ENCODE measurements at places on chromosomes 11 and 22.

GRCh38 chr11:30392221-30392784 lies 69.4 kb downstream of the ARL14EP start:
- no peak for DNase-seq

DNA sequence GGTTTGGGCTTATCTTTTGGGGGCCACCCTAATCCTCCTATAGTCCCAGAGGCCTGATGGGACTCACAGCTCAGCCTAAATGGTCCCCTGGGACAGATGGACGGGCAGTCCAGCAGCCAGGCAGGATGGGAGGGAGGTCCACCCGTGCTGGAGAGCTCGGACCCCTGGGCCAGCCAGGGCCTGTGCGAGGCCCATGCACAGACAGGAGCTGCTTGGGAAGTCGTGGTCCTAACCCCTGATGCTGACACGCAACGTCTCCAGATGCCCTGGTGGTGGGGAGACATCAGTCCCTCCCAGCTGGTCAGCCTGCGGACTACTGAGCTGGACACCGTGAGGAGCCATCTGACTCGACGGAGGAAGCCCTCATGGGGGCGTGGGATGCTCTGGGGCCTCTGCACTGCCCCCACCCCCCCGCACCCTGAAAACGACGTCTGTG lies 31.2 kb upstream of the MUC5AC start:
- DNase-seq: no peak

- no peak for DNase-seq
Observed at GRCh38 chr22:27879923-27880322, 39.1 kb downstream of the PITPNB start.

GRCh38 chr11:132910011-132910760 lies 622.1 kb downstream of the OPCML start:
- DNase-seq: no peak

DNA sequence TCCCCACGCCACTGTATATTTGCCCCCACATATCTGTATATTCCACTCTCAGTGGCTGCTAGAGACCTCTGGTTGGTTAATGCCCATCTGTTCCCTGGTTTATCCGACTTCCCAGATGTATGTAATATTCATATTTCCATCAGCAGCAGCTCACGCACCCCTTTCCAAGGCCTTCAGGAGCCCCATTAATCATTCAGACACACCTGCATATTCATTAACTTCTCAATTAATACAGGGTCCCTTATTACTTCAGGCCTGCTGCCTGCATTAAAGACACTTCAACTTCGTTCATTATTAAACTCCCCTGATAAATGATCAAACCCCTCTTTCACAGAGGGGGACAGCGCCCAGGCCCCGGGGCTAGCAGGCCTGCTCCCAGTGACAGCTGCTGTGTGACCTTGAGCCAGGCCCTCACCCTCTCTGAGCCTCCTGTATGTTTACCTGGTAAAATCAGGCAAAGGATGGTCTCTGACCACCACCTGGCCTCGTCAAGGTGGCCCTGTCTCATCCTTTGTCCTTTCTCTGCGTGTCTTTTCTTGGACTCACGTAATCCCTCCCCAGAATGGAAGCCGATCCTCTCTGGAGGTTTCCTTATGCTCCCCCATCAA lies 34.5 kb downstream of the ELFN2 start:
- DNase-seq: no peak

DNA sequence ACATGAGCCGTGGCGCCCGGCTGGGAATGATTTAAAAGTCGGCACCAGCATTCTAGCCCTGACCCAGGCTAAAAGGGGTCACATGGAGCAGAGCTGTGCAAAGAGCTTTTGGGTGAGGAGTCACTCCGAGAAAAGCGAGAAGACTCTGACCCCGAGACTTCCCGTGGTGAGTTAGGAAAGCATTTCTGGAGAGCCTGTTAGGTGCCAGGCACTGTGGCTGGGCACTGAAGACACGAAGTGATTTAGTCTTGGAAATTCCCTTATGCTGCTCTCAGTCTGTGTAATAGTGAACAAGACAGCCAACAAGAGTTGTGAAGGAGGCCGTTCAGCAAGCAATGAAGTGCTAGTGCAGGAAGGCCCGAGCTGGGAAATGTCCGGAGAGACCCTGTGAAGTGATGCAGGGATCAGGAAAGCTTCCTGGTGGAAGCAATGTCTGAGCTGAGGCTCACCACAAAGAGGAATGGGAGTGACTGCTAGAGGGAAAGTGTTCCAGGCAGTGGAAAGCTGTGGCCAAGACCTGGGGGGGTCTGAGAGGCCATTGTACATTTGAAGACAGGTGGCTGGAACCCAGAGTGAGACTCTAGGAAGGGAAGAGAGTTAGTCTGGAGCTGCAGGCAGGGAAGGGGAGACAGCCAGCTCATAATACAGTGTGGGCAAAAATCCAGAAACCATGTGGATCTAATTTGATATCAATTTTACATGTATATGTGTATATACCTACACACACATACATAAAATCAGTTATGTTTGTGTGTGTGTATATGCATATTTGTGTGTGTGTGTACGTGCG lies 31.6 kb downstream of the MARK2 start:
- no peak for DNase-seq

- DNase-seq: no peak
Observed at GRCh38 chr11:130216591-130217132, 57.1 kb downstream of the ST14 start.

GRCh38 chr11:113840932-113841664 lies 34.3 kb downstream of the USP28 start:
- DNase-seq: no peak

DNA sequence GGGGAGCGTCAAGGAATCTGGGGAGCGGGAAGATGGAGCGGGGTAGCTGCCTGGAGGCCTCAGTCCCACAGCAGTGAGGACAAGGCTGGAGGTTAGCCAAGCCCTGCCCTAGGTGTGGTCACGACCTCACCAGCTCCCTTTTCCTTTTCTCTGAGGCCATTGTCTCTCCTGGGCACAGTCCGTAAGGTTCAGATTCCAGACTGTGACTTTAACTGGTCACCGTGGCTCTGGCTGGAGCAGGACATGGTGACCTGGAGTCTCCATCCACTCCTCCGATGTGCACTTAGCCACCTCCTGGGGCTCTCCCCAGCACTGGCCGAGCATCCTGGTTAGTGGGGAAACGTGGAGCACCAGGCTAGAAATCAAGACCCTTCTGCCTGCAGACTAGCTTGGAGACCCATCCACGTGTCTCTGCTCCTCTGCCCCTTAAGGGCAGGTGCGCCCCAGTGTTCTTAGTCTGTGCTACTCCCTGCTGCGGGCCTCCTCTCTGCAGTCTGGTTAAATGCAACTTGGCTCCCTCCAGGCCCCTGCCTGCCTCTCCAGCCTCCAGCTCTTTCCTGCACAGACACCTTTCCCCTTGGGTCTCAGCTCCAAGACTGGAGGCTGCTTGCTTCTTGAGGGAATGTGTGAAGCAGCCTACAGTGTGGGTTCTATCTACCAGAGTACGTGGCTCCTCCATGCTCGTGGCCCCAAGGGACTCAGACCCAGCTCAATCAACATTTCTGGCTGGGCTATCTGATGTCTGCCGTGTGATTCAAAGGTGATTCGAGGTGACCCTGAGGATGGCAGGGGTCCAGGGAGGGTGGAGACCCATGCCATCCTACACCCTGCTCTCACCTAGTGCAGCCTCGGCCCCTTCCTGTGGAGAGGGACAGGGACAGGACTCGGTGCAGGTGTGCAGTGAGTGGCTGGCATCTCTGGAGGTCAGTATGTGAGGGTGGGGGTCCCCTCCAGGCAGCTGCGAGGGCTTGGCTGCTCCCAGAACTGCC lies 5.2 kb downstream of the SLC25A1 start:
- DNase-seq: no peak

DNA sequence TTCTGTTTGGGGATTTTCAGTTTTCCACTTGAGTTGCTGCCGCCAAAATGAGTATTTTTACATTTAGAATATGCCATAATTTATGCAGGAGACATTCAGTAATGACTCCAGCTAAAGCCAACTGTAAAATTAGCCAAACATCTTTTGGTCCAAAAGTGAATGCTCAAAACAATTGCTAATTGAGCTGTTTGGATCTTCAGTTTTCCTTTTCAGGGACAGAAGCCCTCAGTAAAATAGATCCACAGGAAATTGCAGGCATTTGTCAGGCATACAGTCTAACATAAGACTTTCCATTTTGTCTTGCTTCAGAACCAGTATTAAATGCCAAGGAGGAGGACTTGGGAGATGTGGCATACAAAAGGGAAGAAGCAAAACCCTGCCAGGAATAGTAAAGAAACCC lies 524.8 kb upstream of the API5 start:
- DNase-seq: no peak

DNA sequence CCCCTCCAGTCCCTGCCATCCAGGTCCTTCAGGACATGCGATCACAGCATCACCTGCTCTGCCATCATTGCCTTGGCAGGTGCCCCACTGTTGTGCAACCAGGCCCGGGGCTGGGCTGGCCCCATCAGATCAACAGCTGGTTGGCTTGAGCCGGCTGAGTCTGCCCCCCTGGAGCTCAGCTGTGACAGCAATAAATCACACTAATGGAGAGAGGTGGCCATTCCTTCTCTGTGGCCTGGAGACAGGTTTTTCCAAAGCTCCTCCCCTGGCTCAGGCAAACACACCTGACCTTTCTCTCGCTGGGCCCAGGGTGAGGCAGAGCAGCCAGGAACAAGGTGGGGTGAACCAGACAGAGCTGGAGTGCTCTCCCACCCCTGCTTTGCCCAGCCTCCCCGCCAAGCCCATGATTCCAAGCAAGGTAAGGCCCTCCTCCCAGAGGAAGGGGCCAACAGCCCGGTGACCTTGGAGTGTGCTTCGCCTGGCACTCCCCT lies 8.9 kb upstream of the FXYD2 start:
- DNase-seq: no peak

DNA sequence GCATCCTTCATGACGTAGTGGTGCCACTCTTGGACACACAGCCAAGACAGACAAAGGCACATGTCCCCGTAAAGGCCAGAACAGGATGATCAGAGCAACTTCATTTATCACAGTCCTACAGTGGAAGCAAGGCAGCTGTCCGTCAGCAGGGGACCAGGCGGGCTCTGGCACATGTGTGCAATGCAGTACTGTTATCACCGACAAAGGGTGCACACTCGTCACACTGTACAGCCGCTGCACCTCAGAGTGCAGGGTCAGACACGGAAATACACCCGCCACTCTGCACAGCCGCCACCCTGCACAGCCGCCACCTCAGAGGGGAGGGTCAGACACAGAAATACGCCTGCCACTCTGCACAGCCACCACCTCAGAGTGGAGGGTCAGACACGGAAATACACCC lies 13.4 kb upstream of the IL17REL start:
- DNase-seq: no peak

- DNase-seq: no peak
Observed at GRCh38 chr11:93541884-93542810, 1.0 kb downstream of the SMCO4 start.

DNA sequence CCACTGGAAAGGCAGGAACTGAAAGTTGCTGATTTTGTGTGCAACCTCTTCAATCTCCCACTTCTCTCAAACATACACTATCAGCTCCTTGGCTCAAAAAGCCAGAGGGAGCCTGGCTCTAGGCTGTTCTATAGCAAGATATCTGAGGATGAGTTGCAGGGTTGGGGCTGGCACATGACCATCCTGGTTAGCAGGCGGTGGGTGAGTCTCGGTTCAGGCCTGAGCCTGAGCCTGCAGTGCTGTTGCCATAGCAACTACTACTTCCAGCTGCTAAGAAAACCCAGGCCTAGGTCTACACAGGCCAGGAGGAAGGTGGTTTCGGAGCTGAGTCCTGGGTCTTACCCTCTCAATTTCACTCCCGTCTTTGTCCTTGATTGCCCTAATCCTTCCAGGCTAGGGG lies 39.0 kb downstream of the CWC15 start:
- no peak for DNase-seq

- peak; percentile 37 for DNase-seq
Observed at GRCh38 chr11:67071420-67072284, 15.0 kb downstream of the RHOD start.

DNA sequence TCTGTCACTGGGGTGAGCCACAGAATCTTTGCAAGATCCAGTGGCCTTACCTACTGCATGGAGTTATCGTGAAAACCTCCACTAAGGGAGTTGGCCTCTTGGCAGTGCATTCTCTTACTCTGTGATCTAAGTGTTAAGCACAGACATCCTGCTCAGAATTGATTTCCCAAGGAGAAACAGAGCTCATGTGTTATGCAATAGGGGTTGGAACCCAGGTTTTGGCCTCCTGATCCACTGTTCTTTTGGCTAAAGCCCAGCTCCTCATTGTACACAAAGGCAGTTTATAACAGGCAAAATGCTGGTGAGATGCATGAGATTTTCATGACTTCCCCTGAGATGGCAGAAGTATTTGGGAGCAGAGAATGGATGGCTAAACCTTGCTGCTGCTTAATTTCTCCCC lies 11.8 kb downstream of the DTX4 start:
- DNase-seq: no peak

DNA sequence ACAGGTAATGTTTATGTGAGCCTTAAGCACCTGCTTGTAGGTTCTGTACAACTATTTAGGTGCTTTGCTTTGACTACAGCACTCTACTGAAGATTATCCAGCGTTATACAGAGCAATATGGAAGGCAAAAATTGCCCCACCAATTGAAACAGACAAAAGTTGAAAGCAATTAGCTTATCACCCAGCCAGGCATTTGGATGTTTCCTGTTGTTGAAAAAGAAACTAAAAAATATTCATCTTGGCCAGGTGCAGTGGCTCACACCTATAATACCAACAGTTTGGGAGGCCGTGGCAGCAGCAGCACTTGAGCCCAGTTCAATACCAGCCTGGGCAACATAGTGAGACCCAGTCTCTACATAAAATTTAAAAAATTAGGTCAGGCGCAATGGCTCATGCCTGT lies 18.5 kb downstream of the ATL3 start:
- DNase-seq: no peak

- no peak for DNase-seq
Observed at GRCh38 chr11:1401656-1402221, 12.0 kb downstream of the BRSK2 start.

- DNase-seq: no peak
Observed at GRCh38 chr11:105719073-105719822, 109.4 kb downstream of the GRIA4 start.

DNA sequence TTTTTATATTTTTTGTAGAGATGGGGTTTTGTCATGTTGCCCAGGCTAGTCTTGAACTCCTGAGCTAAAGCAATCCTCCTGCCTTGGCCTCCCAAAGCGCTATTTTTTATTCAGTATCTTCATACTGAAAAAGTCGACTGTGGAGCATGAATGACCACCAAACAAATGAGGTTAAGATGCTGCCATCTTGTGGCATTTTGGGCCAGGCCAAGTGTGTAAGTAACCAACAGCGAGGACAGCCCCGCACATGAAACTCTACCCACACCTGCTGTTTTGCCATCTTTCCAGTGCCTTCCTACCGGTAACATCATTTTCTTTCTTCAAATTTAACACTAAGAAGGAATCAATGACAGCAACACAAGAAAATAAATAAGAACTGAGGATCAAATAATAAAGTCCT lies 32.2 kb upstream of the AQP11 start:
- DNase-seq: no peak

GRCh38 chr11:122743949-122744348 lies 88.4 kb downstream of the UBASH3B start:
- peak; percentile 81 for DNase-seq

- DNase-seq: no peak
Observed at GRCh38 chr22:25497181-25497641, 67.3 kb upstream of the GRK3 start.
